ENCODE measurements at places on chromosomes 1 and 21. TPM values are rescaled to one million over a fixed set of nuclear protein-coding genes. Genes with fewer than 3 reads are reported as not detected.
A peak's percentile ranks its signal among the peaks of the same experiment; 100 is the strongest.

DNA sequence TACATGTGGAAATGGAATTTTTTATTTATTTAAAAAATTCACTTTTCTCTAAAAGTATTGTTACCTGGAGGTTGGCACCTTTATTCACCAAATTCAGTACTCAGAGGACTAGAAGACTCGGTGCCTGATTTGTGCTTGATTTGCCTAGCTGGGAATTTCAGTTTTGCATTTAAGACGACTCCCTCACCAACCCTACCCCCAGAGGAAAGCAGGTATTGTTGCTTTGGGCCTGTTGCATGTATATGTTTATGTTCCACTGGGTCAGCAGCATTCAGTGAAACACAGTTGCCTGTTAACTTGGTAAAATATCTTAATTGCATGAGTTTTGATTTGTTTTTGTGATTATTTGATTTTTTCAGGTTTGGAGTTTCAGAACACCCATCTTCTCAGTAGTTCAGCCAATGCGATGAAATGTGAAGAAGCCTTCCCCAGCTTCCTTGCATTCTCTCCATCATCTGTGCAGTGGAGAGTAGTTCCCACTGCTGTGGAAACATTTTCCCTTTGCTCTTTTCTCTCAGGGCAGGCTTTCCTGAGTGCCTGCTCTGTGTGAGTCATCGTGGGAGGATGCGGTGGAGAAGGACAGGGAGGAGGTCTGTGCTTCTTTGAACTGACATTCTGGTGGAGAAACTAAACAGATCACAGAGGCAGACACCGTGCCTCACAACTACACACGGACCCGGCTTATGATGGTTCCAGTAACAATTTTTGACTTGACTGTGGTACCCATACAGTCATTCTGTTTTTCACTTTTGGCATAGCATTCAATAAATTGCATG is 6.4 kb downstream of the ADARB1 start:
- peaks cover 22% of the 10 kb centered on the region for H3K4me1 ChIP-seq
- no peak for DNase-seq
- no peak overlapping the region for H3K4me3 ChIP-seq
- H3K27me3 ChIP-seq, result peaks cover 5% of the 10 kb centered on the region
- H3K27ac ChIP-seq, result no peak overlapping the region

- H3K36me3 ChIP-seq, result peaks cover 31% of the 10 kb centered on the region
- no peaks in the 10 kb centered on the region for H3K27me3 ChIP-seq
- H3K4me1 ChIP-seq, result peaks cover 83% of the 10 kb centered on the region
These were observed 2.8 kb downstream of the MYCL start for GRCh38 chr1:39898648-39899603.

DNA sequence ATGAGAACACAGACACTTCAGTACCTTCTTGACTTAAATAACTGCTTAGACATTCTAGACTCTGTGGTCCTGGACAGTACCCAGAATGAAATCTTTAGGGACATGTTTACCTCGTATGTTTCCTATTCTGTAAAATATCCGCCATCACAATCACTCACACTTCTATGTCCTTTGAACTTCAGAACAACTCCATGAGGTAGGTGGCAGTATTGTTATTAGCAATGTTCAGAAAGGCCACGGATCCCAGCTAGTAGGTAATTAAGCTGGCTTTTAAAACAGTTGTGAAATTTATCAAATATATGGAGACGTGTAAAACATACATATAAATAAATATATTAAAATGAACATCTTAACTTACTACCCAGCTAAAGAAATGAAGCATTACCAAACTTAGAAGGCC is 83.4 kb downstream of the CACHD1 start:
- no peaks in the 10 kb centered on the region for H3K4me1 ChIP-seq
- H3K27ac ChIP-seq, result no peak overlapping the region
- H3K27me3 ChIP-seq, result no peaks in the 10 kb centered on the region
- H3K4me3 ChIP-seq, result no peak overlapping the region

GRCh38 chr1:218521414-218522169 is 176.5 kb downstream of the TGFB2 start:
- no peaks in the 10 kb centered on the region for H3K27me3 ChIP-seq
- peaks cover 9% of the 10 kb centered on the region for H3K4me1 ChIP-seq
- H3K4me3 ChIP-seq, result no peak overlapping the region
- peak; percentile 37 for DNase-seq
- H3K27ac ChIP-seq, result no peak overlapping the region

C2CD4D gene
- not detected for polyA plus RNA-seq

PGLYRP4 gene
- not detected for polyA plus RNA-seq

DNASE2B gene
- not detected for polyA plus RNA-seq

OR2L13 gene
- polyA plus RNA-seq, result not detected
